ENCODE measurements at places on chromosomes 4 and X.

- no peak for DNase-seq
Observed at GRCh38 chrX:68762766-68763165, 66.1 kb upstream of the EFNB1 start.

DNA sequence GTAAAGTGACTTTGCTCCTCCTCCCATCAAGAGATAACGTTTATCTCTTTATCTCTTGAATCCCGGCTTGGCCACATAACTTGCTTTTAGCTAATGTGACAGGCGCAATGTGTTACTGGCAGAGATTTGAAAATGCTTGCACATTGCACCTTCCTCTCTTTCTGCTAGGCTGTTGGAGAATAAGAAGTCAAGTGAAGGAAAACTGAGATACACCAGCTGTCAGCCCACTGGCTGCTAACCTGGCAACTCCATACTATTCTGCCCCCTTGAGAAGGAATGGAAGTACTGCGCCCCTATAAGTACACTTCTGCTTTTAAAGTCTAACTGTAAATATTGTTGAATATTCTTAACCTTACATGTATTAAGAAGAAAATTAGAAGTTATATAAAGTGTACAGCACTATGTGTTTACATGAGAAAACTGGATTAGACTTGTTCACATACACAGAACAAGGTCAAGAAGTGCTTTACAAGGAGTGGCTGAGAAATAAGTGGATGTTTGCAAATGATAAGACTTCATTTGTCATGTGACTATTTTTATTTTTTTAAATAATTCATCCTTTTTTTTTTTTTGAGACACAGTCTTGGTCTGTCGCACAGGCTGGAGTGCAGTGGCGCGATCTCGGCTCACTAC, 424.5 kb upstream of the CTSO start:
- no peak for DNase-seq

- DNase-seq: no peak
Observed at GRCh38 chrX:122788216-122788615, 395.9 kb upstream of the GRIA3 start.

DNA sequence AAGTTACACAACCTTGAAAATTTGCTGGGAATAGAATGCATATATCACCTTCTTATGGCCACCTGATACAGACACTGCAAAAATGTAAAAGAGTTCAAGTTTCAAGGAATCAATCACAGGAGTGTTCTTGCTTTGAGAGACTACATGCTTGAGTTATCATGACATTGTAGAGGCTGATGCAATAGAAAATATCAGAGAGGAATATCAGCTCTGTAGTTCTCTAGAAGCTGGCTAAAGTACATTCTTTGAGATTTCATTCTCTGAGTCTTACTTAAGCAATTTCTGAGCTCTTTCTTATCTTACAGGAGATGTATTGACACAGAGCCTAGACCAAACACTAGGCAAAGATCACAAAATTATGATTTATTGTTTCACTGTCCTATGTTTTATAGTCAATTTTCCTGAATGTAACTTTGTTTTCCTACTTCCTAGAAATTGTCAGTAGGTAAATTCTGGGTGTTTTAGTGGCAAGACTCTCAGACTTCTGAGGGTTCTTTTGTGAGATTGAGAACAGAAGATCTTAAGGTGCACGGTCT, 152.1 kb upstream of the HPGD start:
- no peak for DNase-seq

- DNase-seq: no peak
Observed at GRCh38 chrX:13094374-13094773, 50.0 kb upstream of the FAM9C start.

GRCh38 chrX:2934715-2935710, 5.9 kb upstream of the ARSD start:
- no peak for DNase-seq

DNA sequence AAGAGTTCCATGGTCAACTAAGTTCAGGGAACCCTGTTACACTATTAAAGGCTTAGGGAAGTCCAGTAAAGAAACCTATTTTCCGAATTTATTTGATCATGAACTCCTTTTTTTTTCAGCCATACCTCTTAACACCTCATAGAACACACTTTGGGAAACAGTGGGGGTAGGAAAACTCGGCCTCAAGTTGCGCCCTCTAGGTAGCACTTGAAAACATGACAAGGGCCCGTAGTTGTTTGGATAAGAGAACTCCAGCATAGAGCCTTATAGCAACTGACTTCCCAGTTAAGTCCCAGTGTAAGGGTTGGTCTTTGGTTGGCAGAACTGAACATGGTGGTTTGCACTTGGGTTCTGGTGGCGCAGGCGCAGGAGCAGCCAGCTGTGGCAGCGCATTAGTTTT, 14.4 kb downstream of the OGT start:
- DNase-seq: no peak

- DNase-seq: no peak
Observed at GRCh38 chr4:89419111-89419695, 111.6 kb upstream of the GPRIN3 start.

- DNase-seq: no peak
Observed at GRCh38 chr4:184475096-184475461, 729 bp upstream of the IRF2 start.

GRCh38 chr4:84944947-84945346, 21.5 kb downstream of the WDFY3 start:
- DNase-seq: no peak

GRCh38 chrX:38594434-38594833, 33.1 kb downstream of the TSPAN7 start:
- no peak for DNase-seq

GRCh38 chr4:120864969-120865368, 57.6 kb downstream of the PRDM5 start:
- no peak for DNase-seq

GRCh38 chr4:166363198-166363597, 490.2 kb downstream of the TLL1 start:
- DNase-seq: no peak

DNA sequence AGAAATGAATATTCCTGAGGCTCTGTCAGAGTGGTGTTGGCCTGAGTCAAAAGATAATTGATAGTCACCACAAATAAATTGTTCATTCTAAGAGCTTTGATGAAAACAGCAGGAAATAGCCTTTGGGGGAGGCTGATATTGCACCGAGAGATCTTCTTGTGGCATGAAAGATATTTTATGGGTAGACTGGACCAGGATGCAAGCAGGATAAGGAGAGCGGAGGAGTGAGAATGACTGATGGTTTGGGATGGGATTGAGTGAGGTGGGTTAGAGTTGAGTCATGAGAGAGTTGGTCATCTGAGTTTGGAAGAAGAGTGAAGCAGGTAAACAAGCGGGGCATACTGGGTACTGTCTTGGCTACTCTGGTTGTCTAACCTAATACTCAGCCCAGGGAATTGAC, 88.7 kb downstream of the REPS2 start:
- no peak for DNase-seq

- no peak for DNase-seq
Observed at GRCh38 chrX:57595381-57595811, 3.6 kb downstream of the ZXDB start.
